ENCODE measurements at places on chromosomes 7 and 10. TPM values are rescaled to one million over a fixed set of nuclear protein-coding genes. Genes with fewer than 3 reads are reported as not detected.

- DNase-seq = no peak
Observed at GRCh38 chr7:99314504-99314903, 11.2 kb upstream of the ARPC1A start.

GRCh38 chr7:7100432-7100849 is 81.9 kb upstream of the C1GALT1 start:
- DNase-seq = no peak

DNA sequence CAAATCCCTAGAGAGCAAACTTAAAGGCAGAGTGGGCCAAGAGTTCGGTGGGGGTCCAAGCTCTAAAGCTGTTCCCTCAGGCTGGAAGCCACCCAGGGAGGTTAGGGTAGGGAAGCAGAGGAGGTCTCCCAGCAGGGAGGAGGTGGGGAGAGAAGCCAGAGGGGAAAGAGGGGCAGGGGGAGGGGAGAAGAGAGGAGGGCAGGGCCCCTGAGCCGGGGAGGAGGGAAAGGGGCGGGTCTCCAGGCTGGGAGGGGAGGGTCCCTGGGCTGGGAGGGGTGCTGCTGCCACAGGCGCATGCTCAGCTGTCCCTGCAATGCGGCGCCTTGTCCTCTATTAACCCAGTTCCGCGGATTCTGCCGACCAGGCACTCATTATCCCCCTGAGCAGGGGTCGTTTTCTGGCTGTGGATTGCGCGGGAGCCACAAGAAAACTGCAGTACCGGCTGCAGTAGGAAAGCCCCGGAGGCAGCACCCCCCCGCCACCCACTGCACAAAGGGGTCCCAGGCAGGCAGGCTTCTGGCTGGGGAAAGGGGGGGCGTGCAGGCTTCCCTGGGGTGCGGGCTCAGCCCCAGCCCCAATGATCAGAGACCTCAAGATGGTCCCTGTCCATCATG is 49.3 kb downstream of the CAMK2B start:
- no peak for DNase-seq

AKR1C1 gene
- 5.4 TPM for polyA plus RNA-seq

PRKAR2B gene
- polyA plus RNA-seq = 3.1 TPM

CTAGE6 gene
- polyA plus RNA-seq = not detected
